ENCODE measurements at places on chromosomes 1 and 21. TPM values are rescaled to one million over a fixed set of nuclear protein-coding genes. Genes with fewer than 3 reads are reported as not detected.
A peak's percentile ranks its signal among the peaks of the same experiment; 100 is the strongest.

GRCh38 chr1:90993245-90993644 is 28.6 kb downstream of the ZNF644 start:
- DNase-seq, result no peak

DNA sequence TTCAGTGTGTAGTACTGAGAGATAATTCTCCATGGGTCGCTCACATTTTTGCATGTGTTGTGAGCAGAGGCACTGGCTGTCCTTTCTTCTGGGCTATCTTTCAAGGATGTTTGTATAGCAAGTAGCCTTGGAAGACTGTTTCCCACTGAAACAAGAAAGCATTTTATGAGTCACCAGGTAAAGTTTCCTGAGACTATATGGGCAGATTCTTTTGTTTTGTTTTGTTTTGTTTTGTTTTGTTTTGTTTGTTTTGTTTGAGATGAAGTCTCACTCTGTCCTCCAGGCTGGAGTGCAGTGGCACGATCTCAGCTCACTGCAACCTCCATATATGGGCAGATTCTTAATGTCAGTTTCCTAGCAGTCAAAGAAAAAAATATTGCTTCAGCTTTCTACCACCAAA is 912.6 kb downstream of the TTLL7 start:
- DNase-seq, result no peak

DNA sequence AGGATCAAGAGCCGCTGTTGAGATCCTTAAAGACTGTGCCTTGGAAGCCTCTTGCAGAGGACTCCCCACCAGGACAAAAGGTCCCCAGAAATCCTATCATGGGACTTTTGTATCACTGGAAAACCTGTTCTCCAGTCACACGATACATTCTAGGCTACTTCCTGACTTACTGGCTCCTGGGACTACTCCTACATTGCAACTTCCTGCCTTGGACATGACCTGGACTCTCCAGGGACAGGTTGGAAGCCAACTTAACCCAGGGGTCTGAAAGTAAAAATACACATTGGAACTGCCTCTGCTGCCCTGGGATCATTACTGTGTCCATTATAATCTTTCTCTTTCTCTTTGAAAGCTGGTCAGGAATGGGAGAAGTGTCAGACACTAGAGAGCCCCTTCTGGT is 9.9 kb downstream of the PIGV start:
- no peak for DNase-seq

GRCh38 chr1:18234790-18235242 is 127.2 kb downstream of the IGSF21 start:
- no peak for DNase-seq

DNA sequence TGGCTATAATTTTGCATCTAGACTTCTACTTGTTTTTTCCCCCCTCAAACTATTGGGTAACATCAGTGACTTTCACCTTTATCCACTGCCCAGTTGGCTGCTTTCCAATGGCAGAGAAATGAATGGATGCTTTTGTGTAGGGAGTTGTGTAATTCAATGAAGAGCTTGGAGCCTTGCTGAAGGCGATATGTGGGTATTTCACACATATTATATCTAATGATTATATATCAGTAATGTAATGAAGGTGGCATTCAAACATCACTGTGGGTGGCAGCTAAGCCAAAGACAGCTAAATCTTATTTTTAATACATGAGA is 81.2 kb downstream of the TGFB2 start:
- DNase-seq, result no peak

DNA sequence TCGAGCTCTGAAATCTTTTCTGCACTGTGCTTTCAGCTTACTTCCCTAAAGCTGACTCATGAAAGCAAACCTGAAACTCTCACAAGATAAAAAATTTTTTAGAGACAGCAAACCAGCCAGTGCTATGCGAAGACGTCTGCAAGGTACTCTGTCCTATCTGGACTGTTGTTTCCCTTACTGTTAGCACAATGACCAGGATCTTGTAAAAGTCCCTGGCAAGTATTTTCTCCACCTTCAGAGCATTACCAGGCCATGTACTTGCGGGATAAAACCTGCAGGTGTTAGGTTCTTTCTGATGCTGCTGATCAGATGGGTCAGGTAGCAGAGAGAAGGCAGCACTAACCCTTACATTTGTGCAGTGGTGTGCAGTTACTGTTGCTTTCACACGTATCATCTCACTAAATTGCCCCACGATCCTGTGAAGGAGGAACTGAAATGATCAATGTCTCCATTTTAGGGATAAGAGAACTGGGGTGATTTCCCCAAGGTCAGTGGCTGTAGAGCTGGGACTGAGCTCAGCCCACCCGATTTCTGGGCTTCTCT is 56.6 kb downstream of the PLXNA2 start:
- no peak for DNase-seq

GRCh38 chr1:55645270-55645669 is 430.1 kb upstream of the USP24 start:
- DNase-seq, result no peak

DNA sequence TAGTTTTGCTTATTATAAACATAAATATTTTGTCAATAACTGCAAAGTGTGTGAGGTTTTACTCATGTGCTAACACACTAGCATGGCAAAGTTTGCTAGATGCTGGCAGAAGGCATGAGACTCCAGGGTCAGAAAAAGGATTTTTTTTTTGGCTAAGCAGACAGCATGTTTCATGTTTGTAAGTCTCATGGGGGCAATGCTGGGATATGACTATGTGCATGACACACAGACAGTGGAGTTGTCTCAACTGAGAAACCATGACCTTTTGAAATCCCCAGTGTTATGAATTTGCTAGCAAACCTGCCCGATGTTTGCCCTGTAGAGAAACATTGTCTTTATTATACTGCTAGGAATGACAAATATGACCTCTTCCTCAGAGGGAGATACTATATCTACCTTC is 448.2 kb downstream of the BRINP3 start:
- DNase-seq, result no peak

GRCh38 chr1:4062992-4063391 is 162.9 kb upstream of the C1orf174 start:
- DNase-seq, result no peak

DNA sequence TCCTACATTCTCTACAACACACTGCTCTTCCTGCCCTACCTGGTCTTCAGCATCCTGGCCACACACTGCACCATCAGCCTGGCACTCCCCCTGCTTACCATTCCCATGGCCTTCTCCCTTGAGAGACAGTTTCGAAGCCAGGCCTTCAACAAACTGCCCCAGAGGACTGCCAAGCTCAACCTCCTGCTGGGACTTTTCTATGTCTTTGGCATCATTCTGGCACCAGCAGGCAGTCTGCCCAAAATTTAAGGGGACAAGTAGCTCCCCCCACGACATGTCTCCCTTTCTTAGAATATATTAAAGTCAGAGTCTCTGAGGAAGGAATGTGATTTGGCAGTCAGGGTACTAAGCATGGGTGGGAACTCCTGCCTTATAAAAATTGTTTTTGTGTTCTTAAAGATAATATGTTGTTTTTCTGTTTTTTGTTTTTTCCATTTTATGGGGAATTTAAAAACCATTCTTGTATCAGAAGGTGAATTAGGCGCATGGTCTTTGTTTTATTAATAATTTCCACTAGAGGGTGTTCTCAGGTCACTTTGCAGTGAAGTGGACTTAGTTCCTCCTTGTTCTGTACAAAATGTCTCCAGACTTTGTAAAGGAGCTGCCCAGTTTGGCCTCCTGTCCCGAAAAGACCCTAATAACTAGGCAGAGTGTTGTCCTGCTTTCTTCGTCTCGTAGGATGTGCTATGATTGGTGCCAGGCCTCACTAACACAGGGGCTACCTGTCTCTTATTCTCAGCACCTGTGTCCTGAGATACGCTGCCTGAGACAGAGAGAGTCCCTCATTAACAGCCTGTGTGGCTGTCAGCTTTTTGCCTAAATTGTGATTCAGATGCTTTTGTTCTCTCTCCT is 13.1 kb downstream of the UBIAD1 start:
- DNase-seq, result peak; percentile 3

DNA sequence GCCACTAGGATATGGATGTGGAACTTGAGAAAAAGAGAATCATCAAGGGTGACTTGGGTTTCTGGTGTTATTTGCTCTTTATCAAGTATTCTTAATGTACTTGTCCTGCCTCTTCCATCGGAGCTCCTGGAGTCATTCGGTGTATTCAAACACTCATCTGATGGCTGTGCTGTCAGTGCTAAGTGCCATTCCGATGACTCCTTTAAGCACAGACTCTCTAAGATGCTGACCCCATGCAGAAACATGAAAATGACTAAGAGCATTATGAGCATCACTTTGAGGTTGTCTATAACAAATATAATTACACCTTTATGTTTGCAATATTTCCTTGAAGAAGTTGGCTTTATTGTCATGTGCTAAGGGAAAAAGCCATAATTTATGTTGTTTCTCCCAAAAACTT is 11.3 kb upstream of the RPL5 start:
- DNase-seq, result no peak

GRCh38 chr1:172469717-172470116 is 25.8 kb upstream of the PIGC start:
- no peak for DNase-seq

GRCh38 chr1:172585861-172586260 is 52.9 kb downstream of the SUCO start:
- no peak for DNase-seq

GRCh38 chr1:230632273-230632873 is 9.9 kb upstream of the COG2 start:
- DNase-seq, result no peak

- DNase-seq, result no peak
Measured at GRCh38 chr1:176073524-176074157, 133.4 kb downstream of the COP1 start.

GRCh38 chr1:24536391-24536840 is 19.5 kb upstream of the NCMAP start:
- DNase-seq, result no peak

- no peak for DNase-seq
Measured at GRCh38 chr1:67336783-67337182, 29.1 kb downstream of the IL12RB2 start.

GRCh38 chr1:51729824-51730301 is 113.0 kb downstream of the OSBPL9 start:
- no peak for DNase-seq

DNA sequence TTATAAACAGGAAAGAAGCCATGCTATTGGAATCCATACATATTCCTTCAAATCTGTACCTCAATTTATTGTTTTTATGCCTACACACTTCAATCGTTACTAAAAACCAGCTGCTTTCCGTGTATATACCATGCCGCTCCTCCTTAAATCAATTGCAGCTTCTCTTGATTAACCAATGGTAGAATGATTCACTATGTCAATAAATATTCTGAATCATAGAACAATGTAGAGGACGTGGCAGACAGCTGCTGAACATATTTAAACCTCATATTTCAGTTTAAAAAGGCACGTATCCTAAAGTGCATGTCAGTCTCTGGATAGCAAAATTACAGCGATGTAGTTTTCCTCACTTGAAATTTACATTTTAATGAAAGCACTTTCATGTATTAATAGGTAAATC is 100.4 kb downstream of the MRPL39 start:
- DNase-seq, result no peak

DNA sequence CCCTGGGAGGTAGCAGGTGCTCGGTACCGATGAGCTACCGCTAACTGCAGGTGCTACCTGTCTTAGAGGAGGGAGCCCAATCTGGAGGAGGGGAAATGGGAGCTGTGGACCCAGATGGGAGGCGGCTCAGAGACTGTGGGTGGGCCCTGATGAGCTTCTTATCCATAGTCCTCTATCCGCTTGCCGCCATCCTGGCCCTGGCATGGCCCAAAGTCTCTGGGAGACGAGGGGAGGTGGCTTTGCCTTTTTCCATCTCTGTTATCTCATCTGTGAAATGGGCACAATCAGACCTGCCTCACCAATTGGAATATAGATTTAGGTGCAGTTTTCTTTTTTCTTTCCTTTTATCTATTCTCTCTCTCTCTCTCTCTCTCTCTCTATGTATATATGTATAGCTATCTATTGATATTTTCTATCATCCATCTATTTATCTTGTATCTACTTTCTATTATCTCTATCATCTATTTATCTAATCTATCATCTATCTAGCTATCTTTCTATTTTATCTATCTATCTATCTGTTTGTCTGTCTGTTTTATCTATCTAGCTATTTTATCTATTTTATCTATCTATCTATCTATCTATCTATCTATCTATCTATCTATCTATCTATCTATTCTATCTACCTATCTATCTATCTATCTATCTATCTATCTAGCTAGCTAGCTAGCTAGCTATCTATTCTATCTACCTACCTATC is 16.5 kb downstream of the TNFRSF1B start:
- DNase-seq, result no peak

- DNase-seq, result no peak
Measured at GRCh38 chr1:18481921-18482701, 1.4 kb downstream of the KLHDC7A start.

GRCh38 chr1:210908257-210908656 is 225.7 kb downstream of the KCNH1 start:
- no peak for DNase-seq

DNA sequence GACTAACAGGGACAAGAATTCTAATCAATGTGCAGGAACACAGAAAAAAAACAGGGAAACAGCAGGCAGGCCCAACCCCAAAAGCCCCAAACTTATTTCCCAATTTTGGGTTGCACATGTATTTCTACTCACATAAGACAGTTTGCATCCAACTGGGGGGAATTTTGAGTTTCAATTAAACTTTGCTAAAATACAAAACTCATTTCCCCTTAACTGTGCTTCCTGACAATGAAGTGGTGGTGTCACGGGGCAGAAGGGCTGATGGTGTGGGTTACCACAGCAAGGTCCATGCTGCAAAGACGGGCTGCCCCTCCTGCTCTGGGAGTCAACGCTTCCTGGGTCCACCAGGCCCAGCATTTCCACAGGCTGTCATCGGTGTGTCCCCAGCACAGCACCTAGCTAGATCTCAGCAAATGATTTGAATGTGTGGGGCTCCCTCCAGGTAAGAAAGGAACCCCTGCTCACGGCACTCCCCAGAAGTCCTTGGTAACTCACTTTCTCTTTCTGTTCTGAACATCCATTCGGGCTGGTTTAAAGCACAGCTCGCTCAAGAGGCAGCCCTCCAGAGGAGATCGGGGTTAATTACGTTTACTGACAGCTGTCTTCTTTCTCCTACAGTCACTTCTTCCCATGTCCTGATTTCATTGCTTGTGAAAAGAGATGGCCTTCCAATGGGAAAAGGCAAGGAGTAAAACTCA is 27.4 kb downstream of the HIVEP3 start:
- DNase-seq, result no peak

DNA sequence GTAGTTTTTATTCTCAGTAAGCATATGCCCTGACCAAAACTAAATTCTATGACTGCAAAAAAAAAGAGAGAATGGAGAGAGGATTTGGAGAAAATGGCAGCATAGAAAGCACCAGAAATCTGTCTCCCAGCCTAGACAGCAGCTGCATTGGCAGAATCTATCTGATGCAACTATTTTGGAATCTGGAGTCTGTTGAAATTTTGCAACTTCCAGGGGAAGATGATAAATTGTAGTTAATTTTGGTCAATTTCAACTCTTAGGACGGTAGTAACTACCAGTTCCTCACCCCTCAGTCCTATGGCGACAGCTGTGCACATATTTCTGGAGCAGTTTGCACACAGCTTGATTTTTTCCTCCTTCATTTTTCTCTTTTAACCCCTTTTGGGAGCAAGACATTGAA is 10.9 kb downstream of the EXO5 start:
- no peak for DNase-seq

The PLCH2 gene
- total RNA-seq, result 1.0 TPM

The RNF186 gene
- total RNA-seq, result not detected

The CCDC27 gene
- not detected for total RNA-seq

The FDPS gene
- total RNA-seq, result 63.7 TPM

The PDE4B gene
- total RNA-seq, result 6.9 TPM

The MYBPH gene
- not detected for total RNA-seq

The IL12RB2 gene
- total RNA-seq, result 0.25 TPM

The OR2L2 gene
- total RNA-seq, result not detected
